ENCODE measurements at places on chromosomes 12 and 14.

DNA sequence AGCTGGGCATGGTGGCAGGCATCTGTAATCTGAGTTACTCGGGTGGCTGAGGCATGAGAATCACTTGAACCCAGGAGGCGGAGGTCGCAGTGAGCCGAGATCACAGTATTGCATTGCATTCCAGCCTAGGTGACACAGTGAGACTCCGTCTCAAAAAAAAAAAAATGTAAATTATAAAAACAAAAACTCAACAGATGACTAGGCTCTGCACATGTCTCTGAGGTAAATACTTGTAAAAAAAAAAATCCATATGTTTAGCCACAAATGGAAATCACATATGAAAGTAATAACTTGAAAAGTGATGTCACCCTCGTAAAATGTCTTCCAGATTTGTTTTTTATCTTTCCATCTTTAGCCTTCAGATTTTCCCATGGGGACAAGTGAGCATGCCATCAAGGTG is 85.0 kb downstream of the KICS2 start:
- no peak for DNase-seq

GRCh38 chr14:95246870-95247269 is 72.8 kb downstream of the CLMN start:
- DNase-seq, result no peak

DNA sequence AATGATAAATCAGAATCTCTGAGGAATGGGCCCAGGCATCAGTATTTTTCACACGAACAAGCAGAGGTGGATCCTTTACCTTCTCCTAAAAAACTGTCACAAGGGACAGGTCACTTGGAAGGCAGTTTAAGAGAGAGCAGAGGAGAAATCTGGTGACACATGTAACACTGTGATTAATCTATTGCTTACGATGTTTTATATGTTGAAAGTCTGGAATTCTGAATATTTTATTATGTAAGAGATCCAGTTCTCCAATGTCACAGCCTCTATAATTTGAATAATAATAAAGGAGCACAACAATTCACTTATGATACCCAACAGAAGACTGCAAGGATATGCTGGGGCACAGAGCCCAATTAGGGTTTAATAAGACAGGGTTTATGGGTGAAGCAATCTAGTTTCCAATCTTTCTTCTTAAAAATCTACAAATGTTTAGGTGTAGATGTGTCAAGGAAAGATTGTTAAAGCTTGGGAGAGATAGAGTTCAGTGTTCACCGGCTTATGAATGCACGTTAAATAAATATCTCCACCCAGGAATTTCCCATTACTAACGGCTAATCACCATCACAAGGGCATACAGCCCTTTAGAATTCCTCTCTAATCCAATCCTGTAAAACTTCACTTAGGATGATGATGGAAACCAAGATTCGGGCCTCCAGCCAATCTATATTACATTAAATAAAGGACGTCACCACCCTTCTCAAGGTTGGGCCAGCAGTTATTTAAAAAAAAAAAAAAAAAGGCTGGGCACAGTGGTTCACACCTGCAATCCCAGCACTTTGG is 23.4 kb downstream of the DUSP16 start:
- DNase-seq, result no peak

DNA sequence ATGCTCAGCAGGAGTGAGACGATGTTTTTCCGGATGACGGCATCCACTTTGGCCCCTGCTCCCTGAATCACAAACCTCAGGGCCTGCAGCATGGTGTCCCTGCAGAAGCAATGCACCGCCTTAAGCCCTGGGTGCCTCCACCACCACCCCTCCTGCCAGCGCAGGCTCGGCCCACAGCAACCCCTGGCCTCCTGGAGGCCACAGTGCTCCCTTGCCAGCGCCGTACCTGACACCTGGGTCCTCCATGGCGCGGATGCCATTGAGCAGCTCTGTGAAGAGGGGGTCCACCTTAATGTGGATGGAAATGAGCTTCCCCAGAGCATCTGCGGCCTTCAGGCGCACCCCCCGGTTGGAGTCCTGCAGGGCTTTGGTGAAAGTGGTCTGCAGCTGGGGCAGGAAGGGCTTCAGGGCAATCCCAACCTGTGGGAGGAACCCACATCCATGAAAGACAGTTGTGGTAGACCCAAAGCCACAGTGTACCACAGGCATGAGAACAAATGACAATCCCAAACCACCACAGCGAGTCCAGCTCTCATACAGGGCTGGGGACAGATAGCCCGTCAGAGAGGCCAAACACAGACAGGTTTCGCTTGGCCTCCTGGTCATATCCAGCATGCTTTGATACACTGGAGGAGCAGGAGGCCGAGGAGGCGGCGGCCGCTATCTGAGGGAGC is 17.9 kb upstream of the RAB35 start:
- no peak for DNase-seq

GRCh38 chr14:21874167-21874566 is 200.5 kb upstream of the OR4E1 start:
- DNase-seq, result no peak

DNA sequence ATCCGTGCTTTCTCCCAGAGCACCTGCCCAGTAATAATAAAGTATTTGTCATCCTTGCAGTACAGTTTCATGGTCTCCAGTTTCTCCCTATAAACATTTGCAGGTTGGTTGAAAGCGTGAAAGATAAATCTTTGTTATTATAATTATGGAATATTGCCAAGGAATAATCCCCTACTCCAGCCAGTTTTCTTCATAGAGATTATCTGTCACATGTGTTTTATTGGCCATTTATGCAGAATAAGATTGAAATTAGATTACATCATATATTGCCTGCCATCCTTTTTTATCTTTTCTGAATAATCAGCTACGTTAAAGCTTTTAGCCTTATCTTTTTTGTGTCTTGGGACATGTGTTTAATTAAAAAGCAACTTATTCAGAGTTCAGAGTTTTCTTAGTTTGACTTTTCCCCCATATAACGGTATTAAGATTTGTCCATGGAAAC is 168.0 kb downstream of the KICS2 start:
- no peak for DNase-seq

GRCh38 chr12:116392061-116392460 is 114.6 kb upstream of the MED13L start:
- DNase-seq, result no peak

DNA sequence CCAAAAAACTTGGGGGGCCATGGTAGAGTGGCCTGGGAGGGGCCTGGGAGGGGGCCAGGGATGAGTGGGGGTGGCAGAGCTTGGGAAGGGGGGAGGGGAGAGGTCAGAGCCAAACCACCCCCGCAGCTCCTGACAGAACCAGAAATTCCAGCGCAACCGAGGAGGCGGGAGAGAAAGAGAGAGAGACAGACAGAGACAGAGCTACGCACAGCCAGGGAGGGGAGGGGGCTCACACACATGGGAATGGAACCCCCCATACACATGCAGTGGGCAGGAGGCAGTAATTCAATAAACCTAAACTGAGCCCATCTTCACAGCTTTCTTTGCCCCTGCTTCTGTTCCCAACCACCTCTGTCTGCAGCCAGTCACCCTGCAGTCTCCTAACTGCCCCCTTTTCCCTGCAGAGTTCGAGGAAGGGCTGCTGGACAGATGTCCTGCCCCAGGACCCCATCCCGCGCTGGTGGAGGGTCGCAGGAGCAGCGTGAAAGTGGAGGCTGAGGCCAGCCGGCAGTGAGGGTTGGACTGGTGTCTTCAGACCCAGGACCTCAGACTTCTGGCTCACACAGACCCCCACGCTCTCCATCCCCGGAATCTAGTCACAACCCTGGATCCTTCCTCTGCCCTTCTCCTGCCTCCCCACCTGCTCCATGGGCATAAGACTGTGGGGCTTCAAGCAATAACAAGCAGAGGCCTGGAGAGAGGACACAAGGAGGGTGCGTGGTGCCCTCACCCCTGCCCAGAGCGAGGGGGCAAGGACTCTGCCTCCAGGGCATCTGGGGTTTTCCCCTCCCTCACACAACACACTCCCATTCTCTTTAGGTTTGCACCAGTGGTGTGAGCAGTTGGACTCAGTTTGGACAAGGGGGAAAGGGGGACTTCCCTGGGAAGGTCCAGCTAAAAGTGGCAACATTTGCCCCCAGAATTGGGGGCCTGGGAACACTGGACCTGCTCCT is 5.6 kb downstream of the NAB2 start:
- no peak for DNase-seq

DNA sequence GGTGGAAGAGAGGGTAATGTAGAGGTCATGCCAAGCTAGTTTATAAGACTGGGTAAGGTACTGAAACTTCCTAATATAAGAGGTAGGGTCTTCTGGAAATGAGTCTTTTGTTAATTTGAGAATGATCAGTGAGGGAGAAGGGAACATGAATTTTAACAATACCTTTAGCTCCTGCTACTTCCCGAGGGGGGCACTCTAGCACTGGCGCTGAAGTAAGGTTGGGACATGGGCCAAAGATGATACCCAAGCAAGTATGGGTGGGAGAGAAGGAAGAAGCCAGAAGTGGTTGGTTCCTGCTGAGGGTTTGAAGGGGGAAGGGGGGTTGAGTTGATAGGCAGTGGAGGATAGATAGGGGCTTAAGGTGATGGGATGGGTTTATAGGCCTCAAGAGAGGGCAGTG is 32.3 kb upstream of the RNASE1 start:
- DNase-seq, result no peak

DNA sequence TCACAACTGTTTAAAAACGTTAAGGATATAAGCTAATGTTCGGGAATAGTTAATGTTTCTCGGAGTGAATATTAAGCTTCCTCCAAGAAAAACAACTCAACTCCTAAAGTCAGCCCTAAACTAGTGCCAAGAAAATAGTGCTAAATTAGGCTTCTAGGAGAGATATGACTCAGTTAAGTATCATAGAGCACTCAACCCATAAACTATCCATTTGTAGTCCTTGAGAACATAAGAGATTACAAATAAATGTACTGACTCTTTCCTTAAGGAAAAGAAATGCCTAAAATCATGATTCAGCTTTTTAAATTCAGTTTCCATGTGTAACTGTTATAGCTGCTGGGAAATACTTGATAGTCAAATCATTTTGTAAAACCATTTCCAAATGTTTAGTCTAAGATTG is 117.1 kb downstream of the HMGA2 start:
- DNase-seq, result no peak

DNA sequence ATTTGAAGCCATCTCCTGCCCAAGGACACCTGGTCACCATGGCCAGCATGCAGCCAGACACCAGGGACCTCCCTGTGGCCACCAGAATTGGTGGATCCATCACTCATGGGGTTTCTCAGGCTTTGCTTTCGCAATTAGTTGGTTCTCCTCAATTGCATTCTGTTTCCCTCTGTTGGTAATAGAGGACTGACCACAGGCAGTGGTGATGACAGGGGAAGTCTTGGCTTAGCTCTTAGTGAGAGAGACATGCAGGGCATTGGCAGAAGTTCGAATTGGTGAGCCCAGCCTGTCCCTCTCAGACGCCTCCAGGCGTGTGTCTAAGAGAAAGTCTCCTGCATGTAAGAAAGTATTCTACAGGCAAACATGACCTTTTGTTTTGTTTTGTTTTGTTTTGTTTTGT is 21.3 kb downstream of the HCAR2 start:
- no peak for DNase-seq

GRCh38 chr12:117738233-117738632 is 230.6 kb downstream of the KSR2 start:
- DNase-seq, result no peak

Data from stimulated activated CD8-positive, alpha-beta memory T cell treated with anti-CD3 and anti-CD28 coated beads, Interleukin-15, amount 100 ng/mL, for 1 hour (primary cell).